ENCODE measurements at places on chromosomes 1 and 21.

DNA sequence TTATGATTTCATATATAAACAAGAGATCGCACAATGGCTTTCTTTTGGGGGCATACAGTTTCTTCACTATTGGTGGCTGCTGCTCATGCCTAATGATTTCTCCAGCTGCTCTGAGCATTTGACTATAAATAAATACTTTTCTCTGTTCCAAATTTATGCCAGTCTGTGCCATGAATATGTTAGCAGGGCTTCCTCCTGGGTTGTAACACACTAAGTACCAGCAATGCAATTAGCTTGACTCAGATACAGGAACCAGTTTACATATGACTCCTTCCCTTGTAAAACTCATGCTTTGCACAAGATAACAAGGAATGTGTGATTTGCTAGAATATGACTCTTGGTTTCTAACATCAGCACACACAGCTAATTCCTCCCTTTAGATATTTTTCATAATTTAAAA, 1629.7 kb downstream of the NCAM2 start:
- no peak for DNase-seq

DNA sequence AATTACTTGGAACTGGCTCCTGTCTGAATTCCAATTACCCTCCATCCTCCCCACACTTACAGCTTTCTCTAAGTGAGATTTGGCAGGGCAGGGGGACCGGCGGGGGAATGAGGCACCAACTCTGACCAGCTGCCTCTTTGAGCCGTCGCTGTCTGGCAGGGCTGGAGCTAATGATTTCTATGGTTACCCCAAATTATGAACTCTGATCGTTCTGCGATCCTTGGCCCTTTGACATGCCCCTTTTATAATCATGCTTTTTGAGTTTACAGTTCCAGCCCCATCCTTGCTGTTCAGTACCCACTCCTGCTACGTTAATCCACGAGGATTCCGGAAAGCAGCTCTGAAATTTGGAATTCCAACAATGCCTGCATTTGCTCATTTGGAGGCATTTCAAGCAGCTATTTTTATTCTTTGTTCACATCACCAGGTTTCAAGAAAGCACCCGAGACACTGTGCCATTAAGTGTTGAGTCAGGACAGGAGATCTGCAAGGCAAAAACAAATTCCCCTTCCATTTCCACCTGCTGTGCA, 54.6 kb upstream of the LBR start:
- DNase-seq = no peak

GRCh38 chr1:96306809-96307560, 414.6 kb upstream of the PTBP2 start:
- DNase-seq = no peak

DNA sequence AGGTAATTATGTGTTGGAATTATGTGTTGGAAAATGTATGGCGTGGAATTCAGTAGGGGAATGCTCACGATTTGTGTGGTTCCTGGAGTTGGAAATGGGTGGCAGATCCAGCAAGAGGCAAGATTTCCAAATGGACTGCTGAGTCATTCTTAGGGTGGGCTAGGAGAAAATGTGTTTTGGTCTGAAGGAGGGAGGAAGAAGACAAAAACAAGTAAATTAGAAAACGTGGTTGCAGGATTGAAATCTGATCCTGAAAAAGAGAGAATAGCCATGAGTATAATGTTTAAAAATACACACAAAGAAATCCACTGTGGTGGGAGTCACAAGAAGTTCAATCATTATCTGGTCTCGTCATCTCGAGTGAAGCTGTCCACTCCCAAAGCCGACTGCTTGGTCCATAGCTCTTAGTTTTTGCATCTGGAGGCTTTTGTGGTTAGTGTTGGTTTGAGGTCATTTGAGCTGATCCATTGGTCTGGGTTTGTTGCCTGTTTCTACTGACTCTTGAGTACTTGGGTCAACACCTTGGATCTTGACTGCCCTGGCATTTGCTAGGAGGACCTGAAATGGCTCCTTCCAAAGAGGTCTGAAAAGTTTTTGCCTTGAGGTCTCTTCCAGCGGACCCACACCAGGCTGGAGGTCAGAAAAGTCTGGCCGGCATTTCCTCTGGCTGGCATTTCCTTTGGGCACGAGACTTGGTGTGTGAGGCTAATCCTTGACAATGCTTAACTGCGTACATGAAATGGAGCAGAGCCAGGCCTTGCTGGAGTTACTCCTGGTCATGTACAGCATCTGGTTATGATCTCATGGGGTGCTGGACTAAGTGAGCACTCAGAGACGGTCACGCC, 9.2 kb downstream of the MX2 start:
- DNase-seq = no peak

GRCh38 chr1:62294261-62294660, 25.0 kb downstream of the KANK4 start:
- DNase-seq = no peak

DNA sequence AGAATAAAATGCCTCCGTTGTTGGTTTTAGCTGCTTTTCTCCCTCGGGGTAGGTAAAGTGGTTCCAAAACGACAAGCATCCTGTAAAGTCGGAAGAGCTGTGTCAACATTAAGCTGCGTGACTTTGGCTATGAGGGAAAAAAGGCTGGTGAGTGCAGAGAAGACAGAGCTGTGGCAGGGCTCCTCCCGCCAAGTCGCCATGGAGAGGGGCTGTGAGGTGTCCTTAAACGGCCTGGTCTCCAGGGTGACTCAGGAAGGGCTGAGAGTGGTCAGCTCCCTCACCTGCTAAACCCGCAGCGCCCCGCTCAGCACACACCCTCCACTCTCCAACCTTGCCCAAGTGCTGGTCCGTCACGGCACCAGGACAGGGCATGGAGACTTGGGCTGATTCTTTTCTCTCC, 91.6 kb upstream of the SAMD11 start:
- DNase-seq = no peak

Measured in NCI-H510A (cell line).